ENCODE measurements at places on chromosomes 7 and 10.

DNA sequence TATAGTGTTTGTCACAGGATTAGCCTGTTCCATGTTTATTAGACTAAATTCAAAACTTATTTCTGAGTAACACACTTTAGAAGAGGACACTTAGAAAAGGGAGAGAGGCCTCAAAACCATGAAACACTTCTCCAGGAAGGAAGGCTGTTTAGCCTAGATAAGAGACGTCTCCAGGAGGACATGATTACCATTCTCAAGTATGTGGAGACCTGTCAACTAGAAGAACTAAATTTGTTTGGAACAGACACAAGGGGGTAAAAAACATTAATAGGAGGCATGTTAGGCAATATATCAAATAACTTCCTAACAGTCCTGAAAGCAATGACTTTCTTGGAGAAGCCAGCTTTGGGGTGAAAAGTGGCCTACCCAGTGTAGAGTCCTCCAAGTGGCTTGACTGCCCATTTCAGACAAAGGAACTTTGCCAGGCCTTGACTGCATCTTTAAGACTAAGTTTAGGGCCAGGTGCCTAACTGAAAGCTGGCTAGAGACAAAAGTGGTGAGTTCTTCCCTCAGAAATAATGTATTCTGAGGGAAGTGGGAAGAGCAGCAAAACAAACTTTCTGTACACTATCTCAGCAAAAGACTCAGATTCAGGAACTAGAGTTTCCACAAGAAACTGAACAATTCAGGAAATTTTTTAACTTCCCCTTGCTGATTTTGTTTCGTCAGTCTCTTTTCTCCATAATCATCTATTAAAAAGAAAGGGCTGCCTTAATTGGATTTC lies 11.8 kb downstream of the NCOA4 start:
- no peak for DNase-seq

DNA sequence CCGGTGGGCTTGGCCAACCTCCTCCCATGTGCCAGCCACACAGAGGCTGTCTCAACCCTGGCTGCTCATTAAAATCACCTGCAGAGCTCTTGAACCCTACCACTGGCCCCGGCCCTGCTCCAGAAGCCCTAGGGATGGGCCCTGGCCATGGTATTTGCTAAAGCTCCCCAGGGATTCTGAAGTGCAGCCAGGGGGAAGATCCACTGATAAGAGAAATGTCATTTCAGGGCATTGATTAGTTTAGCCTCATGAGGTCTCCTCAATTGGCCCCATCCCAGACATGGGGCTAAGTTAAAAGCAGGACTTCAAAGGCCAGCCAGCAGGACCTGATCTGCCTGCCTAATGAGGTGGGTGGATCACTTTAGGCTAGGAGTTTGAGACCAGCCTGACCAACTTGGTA lies 65.2 kb downstream of the ABRAXAS2 start:
- DNase-seq = no peak

DNA sequence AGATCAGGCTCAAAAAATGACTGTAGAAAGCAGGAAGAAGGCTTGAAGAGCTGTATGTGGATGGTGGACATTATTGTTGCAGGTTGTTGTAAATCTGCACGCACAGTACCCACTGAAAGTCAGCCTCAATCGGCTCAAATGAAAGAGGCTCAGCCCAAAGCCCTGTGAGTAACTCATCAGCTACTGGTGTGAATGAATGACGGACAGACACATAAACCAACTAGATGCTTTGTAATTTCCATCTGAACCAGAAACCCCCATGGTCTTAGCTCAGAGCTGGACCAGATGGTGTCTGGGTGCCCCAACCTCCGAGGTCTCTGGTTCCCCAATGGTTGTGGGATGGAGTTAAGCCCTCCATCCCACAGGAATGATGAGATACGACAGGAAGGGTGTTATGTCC lies 7.4 kb downstream of the CALN1 start:
- DNase-seq = no peak

GRCh38 chr10:87646192-87646909 lies 13.3 kb upstream of the PAPSS2 start:
- DNase-seq = no peak

GRCh38 chr10:6498771-6499170 lies 81.3 kb downstream of the PRKCQ start:
- DNase-seq = no peak

DNA sequence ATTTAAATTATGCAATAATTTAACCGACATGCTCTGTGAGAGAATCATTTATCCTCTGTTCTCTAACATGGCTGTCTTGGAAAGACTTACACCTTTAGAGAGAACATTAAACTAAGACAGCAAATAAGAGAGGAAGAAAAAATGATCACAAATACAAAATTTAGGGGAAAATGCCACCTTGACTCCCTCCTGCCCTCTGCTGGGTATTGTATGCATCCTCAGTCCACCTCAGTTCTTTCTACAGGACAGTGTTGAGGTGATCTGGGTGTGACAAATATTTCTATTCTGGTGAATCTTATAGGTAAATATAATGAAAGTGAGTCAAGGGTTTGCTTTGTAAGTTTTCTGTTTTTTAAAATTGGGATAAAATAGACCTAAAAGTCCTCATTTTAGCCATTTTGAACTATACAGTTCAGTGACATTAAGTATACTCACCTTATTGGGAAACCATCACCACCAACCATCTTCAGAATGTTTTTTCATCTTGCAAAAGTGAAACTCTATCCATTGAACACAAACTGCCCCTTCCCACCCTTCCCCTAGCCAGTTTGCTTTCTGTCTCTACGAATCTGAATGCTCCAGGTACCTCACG lies 61.5 kb upstream of the ELMO1 start:
- DNase-seq = no peak

GRCh38 chr10:119118231-119118630 lies 14.3 kb downstream of the DENND10 start:
- DNase-seq = no peak

GRCh38 chr10:67308912-67309311 lies 383.1 kb downstream of the LRRTM3 start:
- DNase-seq = no peak

- no peak for DNase-seq
Measured at GRCh38 chr10:121831777-121832176, 96.1 kb downstream of the ATE1 start.

GRCh38 chr7:33981671-33982424 lies 76.5 kb downstream of the BMPER start:
- DNase-seq = no peak

- DNase-seq = no peak
Measured at GRCh38 chr10:133215586-133215985, 14.4 kb upstream of the UTF1 start.

DNA sequence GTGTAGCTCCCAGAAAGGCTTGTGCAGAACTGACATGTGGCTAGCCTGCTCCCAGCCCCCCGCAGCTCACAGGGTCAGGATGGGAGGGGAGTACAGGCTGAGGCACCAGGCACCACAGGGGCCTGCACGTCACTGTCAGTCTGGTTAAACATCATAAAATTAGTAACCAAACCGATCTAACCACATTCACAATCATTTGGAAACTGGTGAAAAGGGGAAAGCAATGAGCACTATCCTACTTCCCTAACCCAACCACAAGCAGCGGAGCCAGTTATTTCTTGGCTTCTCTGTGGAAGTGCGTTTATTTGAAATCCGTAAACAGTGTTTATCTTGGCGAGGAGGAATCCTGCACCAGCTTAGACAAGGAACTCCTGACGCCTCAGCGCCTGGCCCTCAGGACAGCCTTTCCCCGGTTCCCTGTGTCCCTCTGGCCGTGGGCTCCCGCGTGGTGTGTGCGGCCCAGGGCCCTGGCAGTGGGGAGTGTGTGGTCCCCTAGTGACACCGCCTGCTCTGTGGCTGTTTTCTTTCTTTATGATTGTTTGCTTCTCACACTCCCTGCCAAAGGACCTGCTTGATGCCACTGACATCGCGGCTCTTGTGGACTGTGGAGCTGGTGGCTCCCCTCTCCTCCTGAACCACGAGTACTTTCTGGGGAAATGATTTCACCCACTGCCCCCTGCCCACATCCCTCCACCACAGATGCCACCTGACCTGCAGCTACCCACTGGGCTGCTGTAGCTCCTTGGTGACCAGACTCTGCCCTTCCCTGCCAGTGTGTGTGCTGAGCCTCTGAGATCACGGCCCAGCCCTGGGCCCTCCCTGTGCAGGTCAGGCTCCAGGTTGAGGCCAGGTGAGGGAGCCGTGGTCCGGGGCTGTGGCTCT lies 38.0 kb downstream of the INPP5A start:
- no peak for DNase-seq

DNA sequence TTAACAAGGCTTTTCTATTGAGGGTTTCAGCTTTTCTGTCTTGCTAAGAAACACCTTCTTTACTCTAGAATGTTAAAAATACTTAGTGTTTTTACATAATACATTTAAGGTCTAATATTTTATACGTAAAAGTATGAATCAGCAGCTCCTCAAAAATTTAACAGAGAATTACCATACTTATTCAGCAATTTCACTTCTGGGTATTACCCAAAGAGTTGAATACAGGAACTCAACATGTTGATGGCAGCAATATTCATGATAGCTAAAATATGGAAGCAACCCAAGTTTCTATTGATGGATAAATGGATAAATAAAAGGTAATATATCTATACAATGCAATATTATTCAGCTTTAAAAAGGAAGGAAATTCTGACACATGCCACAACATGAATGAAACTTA lies 9.7 kb upstream of the OR13A1 start:
- DNase-seq = no peak

GRCh38 chr7:79398138-79398749 lies 55.2 kb downstream of the MAGI2 start:
- no peak for DNase-seq

GRCh38 chr7:107432261-107432660 lies 37.6 kb upstream of the GPR22 start:
- no peak for DNase-seq

GRCh38 chr10:125553091-125553490 lies 129.9 kb downstream of the TEX36 start:
- no peak for DNase-seq

DNA sequence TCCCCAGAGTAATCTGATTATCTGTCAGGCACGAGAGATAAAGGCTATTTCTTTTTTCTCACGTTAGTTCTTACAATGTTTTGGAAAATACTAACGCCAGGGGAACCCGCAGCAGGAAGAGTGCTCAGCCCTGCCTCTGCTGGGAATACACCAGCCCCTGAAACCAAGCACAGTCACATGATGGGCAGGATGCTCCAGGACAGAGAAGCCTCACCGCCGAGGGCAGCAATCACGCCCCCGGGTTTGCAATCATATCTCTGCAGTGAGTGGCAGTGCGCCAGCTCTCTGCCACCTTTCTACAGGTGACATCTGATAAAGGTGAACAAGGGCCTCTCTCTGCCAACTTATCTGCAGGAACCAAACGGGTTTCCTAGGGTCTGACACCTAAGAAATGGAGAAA lies 39.8 kb downstream of the BRI3 start:
- DNase-seq = no peak

DNA sequence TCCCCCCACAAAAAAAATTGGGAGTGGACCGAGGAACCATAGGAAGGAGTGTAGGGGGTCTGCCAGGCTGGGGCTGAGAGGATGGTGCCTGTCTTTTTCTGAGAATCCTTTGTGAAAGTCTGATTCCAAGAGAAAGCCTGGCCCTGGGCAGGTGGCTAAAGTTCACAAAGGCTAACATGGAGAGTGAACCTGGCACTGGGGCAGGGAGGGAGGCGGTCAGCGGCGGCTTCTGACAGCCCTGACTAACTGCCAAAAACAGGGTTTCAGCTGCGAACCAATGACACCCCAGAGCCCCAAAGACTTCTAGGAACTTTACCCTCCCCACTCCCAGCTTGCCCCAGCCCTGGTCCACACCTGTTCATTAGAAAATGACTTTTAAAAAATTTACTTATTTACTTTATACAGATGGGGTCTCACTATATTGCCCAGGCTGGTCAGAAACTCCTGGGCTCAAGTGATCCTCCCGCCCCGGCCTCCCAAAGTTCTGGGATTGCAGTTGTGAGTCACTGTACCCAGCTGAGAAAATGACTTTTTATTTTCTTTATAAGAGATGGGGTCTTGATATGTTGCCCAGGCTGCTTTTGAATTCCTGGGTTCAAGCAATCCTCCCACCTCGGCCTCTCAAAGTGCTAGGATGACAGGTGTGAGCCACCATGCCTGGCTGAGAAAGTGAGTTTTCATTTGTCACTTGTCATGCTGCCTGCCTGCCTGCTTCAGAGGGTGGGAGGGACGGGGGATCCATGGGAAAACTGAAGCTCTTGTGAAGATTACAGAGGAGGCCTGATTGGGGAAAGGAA lies 61.0 kb upstream of the DUSP5 start:
- no peak for DNase-seq

DNA sequence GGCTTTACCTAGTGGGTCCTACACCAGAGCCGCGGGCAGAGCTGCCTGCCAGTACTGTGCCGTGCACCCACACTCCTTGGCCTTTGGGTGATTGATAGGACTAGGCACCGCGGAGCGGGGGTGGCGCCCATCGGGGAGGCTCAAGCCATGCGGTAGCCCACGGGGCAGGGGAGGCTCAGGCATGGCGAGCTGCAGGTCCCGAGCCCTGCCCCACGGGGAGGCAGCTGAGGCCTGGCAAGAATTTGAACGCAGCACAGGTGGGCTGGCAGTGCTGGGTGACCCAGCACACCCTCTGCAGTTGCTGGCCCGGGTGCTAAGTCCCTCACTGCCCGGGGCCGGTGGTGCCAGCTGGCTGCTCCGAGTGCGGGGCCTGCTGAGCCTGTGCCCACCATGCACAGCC lies 32.3 kb upstream of the KIAA1217 start:
- DNase-seq = no peak

DNA sequence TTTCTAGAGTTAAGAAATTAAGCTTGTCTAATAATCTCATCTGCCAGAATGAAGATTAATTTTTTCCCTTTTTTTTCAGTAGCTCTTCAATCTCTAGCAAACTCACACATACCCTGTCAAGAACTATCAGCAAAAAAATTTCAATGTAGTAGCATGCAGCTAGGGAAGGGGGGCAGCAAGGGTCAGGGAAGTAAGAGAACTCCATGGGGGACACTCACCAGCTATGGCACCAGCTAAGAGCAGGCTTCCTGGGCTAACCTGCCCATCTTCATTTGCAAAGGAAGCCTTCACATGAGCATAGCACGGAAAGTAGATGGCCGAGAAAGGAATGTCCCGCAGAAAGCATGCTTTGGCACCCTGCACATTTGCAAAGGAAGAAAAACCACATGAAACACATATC lies 190.4 kb downstream of the SLC25A13 start:
- DNase-seq = no peak

GRCh38 chr7:151408839-151409666 lies 785 bp downstream of the WDR86 start:
- DNase-seq = no peak

DNA sequence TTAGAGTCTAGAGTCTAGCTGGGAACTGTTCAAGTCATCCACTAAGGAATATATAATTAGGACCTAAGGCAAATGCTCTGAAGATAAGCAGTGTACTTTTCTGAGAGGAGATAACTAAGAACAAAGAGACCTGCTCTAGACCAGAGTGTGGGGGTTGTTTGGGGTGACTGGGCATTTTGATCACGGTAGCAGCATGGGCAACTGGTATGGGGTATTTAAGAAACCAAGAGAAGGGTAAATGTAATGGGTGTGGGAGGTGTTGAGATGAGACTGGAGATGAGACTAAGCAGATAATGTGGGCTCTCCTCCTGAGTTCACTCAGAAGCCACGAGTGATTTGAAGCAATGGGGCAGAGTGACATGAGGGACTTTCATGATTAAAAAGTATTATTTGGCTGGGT lies 1082.9 kb downstream of the GATA3 start:
- DNase-seq = no peak

- no peak for DNase-seq
Measured at GRCh38 chr7:51430480-51431086, 114.0 kb upstream of the COBL start.

All from stimulated activated CD4-positive, alpha-beta T cell treated with anti-CD3 and anti-CD28 coated beads, Interleukin-12 subunit alpha, Interleukin-12 subunit beta, amount 100 ng/mL, for 24 hours (primary cell).